Spinal cord (tissue), 10 donors: ENCODE measurements at places on chromosomes 3 and 15. TPM values are rescaled to one million over a fixed set of nuclear protein-coding genes. Genes with fewer than 3 reads are reported as not detected.

- H3K27ac ChIP-seq, result no peak overlapping the region
- no peaks in the 10 kb centered on the region for H3K36me3 ChIP-seq
- no peak overlapping the region for H3K4me3 ChIP-seq
- H3K4me1 ChIP-seq, result peaks cover 10% of the 10 kb centered on the region
- no peaks in the 10 kb centered on the region for H3K27me3 ChIP-seq
Measured at GRCh38 chr15:69132977-69133861, 27.2 kb upstream of the GLCE start.

GRCh38 chr3:156661155-156661554, 13.2 kb upstream of the TIPARP start:
- H3K27ac ChIP-seq, result no peak overlapping the region
- no peaks in the 10 kb centered on the region for H3K36me3 ChIP-seq
- H3K4me3 ChIP-seq, result no peak overlapping the region
- no peaks in the 10 kb centered on the region for H3K4me1 ChIP-seq
- no peaks in the 10 kb centered on the region for H3K27me3 ChIP-seq

DNA sequence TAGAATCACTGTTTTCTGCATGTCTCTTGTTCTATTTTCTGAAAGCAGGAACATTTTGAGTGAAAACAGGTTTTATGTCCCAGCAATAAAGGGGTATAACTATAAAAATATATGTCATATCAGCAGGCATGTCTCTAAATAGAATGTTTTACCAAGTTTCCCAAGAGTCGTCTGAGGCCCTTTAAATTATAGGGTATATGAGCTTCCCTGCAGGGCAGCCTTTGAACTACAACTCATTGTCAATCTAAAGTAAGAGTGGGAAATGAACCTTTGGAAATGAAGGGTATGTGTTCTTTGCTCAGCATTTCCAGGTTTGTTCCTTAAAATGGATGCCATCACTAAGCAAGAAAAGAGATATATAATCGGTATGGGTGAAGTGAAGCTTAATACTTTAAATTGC, 138.6 kb downstream of the LSAMP start:
- H3K27ac ChIP-seq, result no peak overlapping the region
- no peak for DNase-seq
- no peak overlapping the region for H3K4me3 ChIP-seq
- no peaks in the 10 kb centered on the region for H3K27me3 ChIP-seq

DNA sequence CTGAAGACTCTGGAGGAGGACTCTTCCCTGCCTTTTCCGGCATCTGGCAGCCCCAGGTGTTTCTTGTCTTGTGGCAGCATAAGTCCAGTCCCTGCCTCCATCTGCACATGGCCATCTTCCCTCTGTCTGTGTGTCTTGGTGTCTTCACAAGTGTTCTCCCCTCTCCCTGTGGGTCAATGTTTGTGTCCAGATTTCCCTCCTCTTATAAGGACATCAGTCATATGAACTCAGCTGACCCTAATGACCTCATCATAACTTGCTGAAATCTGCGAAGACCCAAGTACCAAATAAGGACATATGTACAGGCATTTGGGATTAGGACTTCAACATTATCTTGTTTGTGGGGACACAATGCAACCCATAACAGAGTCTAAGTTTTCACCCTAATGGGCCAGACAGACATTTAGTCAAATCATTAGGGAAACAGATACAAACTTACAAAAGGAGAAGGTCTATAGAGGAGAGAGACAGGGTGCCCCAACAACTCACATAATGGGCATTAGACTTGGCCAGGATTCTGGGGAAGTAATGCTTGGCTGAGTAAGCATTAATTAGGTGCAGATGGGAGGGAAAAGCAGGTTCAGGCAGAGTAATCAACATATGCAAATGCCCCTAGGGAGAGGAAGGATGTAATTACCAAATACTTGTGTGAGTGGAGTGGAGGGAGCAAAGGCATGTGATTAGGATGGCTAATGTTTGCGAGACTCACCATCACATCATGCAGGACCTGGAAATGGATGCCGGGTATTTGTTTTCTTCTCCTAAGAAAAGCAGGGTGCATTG, 372.8 kb upstream of the TBL1XR1 start:
- no peaks in the 10 kb centered on the region for H3K36me3 ChIP-seq
- H3K4me1 ChIP-seq, result no peaks in the 10 kb centered on the region
- H3K27me3 ChIP-seq, result no peaks in the 10 kb centered on the region
- no peak overlapping the region for H3K4me3 ChIP-seq
- H3K27ac ChIP-seq, result no peak overlapping the region
- DNase-seq, result no peak

DNA sequence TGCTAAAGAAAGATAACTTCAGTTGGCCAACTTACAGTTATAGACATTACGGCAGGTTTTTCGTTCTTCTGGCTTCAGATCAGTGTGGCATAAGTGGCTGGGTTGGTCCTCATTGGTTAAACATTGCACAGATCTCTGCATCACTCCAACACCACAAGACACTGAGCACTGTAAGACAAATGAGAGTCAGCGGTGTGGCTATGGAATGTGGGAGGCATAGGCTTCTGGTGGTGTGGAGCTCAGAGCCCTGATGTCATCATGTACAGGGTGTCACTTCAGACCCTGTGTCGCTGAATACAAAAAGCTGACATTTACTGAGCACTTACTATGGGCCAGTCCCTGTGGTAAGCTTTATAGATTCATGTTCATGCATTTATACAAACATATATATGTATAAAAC, 146.0 kb downstream of the ADAMTS9 start:
- H3K4me3 ChIP-seq, result no peak overlapping the region
- peaks cover 2% of the 10 kb centered on the region for H3K4me1 ChIP-seq
- H3K36me3 ChIP-seq, result peaks cover 4% of the 10 kb centered on the region
- no peak overlapping the region for H3K27ac ChIP-seq

GRCh38 chr15:36278219-36278618, 301.2 kb upstream of the CDIN1 start:
- H3K36me3 ChIP-seq, result no peaks in the 10 kb centered on the region
- H3K4me1 ChIP-seq, result no peaks in the 10 kb centered on the region
- DNase-seq, result no peak
- no peak overlapping the region for H3K4me3 ChIP-seq
- no peak overlapping the region for H3K27ac ChIP-seq

DNA sequence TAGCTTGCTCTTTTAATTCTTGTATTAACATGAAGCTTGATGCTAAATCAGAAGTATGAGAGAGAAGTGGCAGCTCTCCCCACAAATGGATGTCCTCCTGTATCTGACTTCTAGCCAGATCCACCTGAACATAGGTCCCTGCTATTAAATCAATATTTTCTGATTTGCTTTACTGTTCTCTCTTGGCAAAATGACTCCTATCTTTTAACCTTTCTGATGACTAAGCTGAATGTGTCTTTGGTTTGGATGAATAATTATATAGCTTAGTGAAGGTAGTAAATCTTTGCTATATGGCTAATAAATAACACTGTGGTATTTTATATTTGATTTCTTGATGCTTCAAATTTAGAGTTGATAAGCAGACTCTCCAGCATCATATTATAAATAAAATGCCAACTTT, 28.3 kb upstream of the ARL14 start:
- H3K27ac ChIP-seq, result no peak overlapping the region
- no peak overlapping the region for H3K4me3 ChIP-seq
- no peaks in the 10 kb centered on the region for H3K27me3 ChIP-seq
- no peaks in the 10 kb centered on the region for H3K4me1 ChIP-seq
- no peak for DNase-seq
- H3K36me3 ChIP-seq, result no peaks in the 10 kb centered on the region

- no peaks in the 10 kb centered on the region for H3K4me1 ChIP-seq
- no peaks in the 10 kb centered on the region for H3K27me3 ChIP-seq
- no peak overlapping the region for H3K4me3 ChIP-seq
- no peak for DNase-seq
Measured at GRCh38 chr3:125069968-125070745, 14.4 kb upstream of the HEG1 start.

- H3K4me1 ChIP-seq, result no peaks in the 10 kb centered on the region
- DNase-seq, result no peak
- no peaks in the 10 kb centered on the region for H3K27me3 ChIP-seq
- H3K36me3 ChIP-seq, result no peaks in the 10 kb centered on the region
- no peak overlapping the region for H3K4me3 ChIP-seq
- H3K27ac ChIP-seq, result no peak overlapping the region
Measured at GRCh38 chr15:49741712-49742111, 120.9 kb downstream of the DTWD1 start.

DNA sequence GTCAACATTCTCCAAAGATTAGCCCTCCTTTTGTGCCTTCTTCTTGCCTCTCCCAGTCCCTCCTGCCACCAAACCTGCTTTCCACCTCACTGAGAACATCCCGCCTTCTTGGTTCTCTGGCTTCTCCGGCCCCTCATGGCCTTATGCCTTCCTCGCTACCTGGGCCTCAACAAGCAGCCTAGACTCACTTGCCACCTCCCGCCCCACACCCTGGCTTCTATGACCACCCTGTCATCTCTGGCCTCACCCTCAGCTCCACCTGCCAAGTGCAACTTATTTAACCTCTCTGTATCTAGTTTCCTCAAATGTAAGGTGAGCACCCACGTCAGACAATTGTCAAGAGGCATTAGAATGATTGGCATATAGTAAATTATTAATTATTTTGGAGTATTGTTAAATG, 68.8 kb upstream of the MEX3B start:
- no peak overlapping the region for H3K27ac ChIP-seq
- H3K4me3 ChIP-seq, result no peak overlapping the region
- DNase-seq, result no peak
- H3K4me1 ChIP-seq, result no peaks in the 10 kb centered on the region
- H3K27me3 ChIP-seq, result no peaks in the 10 kb centered on the region

- peak; percentile 87 for DNase-seq
- peaks cover 17% of the 10 kb centered on the region for H3K4me1 ChIP-seq
- peak overlapping the region; percentile 94 for H3K27ac ChIP-seq
- H3K27me3 ChIP-seq, result no peaks in the 10 kb centered on the region
Measured at GRCh38 chr3:196712514-196713413, 587 bp downstream of the PIGX start.

DNA sequence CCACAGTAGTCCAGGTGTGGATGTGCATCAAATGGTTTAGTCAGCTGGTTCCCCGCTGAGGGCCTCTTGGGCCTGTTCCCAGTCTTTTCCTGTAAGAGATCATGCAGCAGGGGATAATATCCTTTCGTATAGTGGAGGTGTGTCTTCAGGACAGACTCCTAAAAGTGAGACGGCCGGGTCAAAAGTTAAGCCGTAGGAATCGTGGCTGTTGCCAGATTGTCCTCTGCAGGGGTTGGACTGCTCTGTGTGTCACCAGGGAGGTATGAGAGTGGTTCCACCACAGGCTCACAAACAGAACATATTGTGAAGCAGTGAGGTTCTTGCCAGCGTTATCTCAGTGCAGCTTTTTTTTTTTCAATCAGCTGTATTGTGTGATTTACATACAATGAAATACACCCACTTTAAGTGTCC, 95.0 kb downstream of the VGLL4 start:
- H3K4me1 ChIP-seq, result peaks cover 37% of the 10 kb centered on the region
- no peaks in the 10 kb centered on the region for H3K27me3 ChIP-seq
- H3K4me3 ChIP-seq, result no peak overlapping the region
- H3K36me3 ChIP-seq, result peaks cover 30% of the 10 kb centered on the region
- DNase-seq, result no peak
- H3K27ac ChIP-seq, result peak overlapping the region; percentile 61

DNA sequence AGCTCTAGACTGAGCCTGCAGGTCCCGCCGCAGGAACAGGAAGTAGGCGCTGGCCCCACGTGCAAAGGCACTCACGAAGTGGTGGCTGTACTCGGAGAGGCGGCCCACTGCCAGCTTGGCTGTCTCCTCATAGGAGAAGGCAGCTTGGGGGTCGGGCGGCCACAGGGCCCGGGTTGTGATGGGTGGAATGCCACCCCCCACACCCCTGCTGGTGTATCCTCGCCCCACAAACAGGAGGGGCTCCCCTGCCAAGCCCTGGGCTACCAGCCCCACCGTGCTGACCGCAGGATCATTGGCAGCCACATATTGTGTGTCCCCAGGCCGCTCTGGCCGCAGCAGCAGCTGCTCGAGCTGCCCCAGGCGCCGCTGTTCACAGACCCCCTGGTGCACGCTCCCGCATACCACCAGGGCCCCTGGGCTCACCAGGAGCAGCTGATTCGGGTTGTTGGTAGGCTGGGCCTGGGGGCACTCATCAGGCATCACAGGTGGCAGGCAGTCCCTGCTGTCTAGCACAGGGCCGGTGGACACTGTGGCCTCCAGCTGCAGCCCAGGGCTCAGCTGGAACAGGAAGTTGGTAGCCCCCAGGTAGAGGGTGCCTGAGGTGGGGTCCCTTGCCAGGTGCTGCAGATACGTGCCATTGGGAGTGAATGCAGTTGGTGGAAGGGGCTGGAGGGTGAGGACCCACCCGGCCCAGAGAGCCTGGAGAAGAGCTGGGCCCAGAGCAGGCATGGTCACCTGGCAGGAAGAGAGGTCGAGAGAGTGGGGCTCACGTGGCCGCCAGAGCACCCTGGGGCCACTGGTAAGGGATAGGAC, 5.8 kb downstream of the PLXNB1 start:
- peaks cover 65% of the 10 kb centered on the region for H3K36me3 ChIP-seq
- H3K27me3 ChIP-seq, result no peaks in the 10 kb centered on the region
- no peak for DNase-seq
- no peak overlapping the region for H3K27ac ChIP-seq
- H3K4me1 ChIP-seq, result peaks cover 60% of the 10 kb centered on the region

DNA sequence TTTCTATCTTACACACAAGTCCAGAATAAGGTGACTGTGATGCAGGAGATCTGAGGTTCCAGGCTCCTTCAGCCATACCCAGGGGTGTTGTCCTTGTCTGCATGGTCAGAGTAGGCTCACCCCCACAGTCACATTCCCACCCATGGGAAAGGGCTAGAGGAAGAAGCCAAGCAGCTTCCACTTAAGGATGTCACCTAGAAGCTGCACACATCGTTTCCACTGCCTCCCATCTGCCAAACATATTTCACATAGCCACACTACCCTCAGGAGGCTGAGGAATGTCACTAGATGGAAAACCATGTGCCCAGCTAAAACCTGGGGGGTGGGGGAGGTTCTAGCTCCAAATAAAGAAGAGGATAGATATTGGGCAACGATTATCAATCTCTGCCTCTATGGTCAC, 58.1 kb downstream of the TMEM39A start:
- peaks cover 13% of the 10 kb centered on the region for H3K36me3 ChIP-seq
- no peak overlapping the region for H3K27ac ChIP-seq
- no peak for DNase-seq
- no peak overlapping the region for H3K4me3 ChIP-seq
- no peaks in the 10 kb centered on the region for H3K4me1 ChIP-seq
- H3K27me3 ChIP-seq, result no peaks in the 10 kb centered on the region

- H3K4me1 ChIP-seq, result no peaks in the 10 kb centered on the region
- no peak overlapping the region for H3K27ac ChIP-seq
- H3K4me3 ChIP-seq, result no peak overlapping the region
- no peaks in the 10 kb centered on the region for H3K36me3 ChIP-seq
Measured at GRCh38 chr3:61761694-61762430, 200.5 kb downstream of the PTPRG start.

TMEM108 gene
- polyA plus RNA-seq, result 48.5 TPM

HRG gene
- 0.17 TPM for polyA plus RNA-seq

ZBED2 gene
- not detected for polyA plus RNA-seq

CPEB1 gene
- polyA plus RNA-seq, result 8.1 TPM

C3orf70 gene
- 55.0 TPM for polyA plus RNA-seq

HGD gene
- 0.67 TPM for polyA plus RNA-seq

ITIH1 gene
- polyA plus RNA-seq, result not detected

SLC49A4 gene
- polyA plus RNA-seq, result 21.8 TPM

VIPR1 gene
- polyA plus RNA-seq, result 2.5 TPM
